ENCODE measurements at places on chromosomes 5 and 9. TPM values are rescaled to one million over a fixed set of nuclear protein-coding genes. Genes with fewer than 3 reads are reported as not detected.

The CDX1 gene
- 0.16 TPM for total RNA-seq

DNA sequence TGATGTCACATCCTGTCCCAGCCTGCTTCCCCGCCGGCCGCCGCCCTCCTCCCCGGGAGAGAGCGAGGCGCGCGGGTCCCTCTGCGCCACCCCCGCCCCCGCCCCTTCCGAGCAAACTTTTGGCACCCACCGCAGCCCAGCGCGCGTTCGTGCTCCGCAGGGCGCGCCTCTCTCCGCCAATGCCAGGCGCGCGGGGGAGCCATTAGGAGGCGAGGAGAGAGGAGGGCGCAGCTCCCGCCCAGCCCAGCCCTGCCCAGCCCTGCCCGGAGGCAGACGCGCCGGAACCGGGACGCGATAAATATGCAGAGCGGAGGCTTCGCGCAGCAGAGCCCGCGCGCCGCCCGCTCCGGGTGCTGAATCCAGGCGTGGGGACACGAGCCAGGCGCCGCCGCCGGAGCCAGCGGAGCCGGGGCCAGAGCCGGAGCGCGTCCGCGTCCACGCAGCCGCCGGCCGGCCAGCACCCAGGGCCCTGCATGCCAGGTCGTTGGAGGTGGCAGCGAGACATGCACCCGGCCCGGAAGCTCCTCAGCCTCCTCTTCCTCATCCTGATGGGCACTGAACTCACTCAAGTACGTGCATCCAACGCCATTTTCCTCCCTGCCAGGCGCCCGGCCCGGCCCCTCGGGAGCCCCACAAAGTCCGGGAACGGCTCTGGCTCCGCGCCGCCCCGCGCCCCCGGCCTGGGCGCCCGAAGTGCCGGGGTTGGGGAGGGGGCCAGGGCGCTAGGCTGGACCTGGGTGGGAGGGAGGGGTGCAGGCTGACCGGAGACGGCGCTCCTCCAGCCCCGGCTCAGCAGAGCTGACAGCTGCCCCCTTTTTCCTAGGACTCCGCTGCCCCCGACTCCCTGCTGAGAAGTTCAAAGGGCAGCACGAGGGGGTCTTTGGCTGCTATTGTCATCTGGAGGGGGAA, 12.0 kb upstream of the OLFM1 start:
- peak; percentile 78 for DNase-seq

DNA sequence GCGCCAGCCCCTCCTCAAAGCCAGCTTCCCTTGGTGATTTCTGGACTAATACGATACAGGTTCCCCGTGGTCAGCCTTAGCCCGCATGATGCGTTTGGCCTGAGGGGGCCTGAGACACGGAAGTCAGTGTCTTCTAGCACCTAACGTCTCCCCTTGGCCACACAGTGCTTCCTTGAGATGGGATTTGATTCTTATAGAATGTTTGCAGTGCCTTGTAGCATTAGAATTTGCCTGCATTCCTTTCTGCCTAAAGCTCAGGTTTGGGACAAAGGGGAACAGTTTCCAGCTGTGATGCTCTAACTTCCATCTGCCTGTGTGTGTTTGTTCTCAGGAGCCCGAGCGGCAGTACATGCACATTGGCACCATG, 34.4 kb downstream of the CFAP90 start:
- DNase-seq, result peak; percentile 33

DNA sequence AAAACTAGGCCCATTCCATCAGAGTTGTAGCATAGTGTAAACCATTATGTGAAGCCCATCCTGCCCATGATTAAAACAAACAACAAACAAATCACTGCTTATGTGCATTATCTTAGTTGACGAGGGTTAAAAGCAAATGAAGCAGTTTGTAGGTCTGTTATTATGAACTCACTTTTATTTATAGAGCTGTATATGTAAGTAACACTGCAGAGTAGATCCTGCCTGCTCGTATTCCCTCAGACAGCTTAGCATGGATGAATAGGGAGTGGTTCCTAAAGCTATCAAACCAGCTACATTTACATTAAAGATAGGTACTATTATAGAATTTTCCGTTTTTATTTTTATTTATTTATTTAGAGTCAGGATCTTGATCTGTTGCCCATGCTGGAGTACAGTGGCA, 112.6 kb downstream of the GDNF start:
- no peak for DNase-seq

DNA sequence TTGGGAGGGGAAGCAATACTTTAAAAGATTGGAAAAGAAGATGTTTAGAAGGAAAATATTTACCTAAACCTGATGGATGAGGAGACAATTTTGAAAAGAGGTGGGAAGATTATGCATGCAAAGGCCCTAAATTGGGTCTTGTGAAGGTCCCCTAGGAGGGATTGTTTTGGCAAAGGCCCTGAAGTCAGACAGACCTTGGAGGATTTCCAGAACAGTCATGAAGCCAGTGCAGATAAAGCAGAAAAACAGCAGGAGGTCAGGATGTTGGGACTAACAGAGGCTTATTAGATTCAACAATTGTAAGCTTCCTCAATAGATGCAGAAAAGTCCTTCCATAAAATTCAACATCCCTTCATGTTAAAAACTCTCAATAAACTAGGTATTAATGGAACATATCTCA, 361.0 kb upstream of the CDH6 start:
- no peak for DNase-seq

- DNase-seq, result peak; percentile 90
These were observed 24.0 kb downstream of the DCTN4 start for GRCh38 chr5:150734579-150735384.

GRCh38 chr9:86324308-86324707, 29.9 kb downstream of the TUT7 start:
- no peak for DNase-seq

- no peak for DNase-seq
These were observed 145.3 kb downstream of the PLK2 start for GRCh38 chr5:58314356-58315210.

DNA sequence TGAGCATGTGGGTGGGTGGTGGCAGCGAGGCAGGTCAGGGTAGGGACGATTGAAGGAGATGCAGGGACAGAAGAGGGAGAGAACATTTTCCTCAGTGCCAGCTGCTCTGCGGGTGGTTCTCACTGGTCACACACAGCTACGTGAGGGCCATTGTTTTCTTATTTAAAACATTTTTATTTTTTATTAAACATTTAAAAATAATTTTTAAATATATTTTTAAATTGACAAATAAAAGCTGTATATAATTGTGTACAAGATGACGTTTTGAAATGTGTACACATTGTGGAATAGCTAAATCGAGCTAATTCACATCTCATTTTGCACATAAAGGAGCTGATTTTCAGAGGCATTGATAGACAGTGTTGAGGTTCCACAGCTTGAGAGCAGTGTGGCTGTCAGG, 14.0 kb downstream of the FAM240B start:
- DNase-seq, result no peak

The SOX30 gene
- total RNA-seq, result 0.13 TPM

- DNase-seq, result no peak
These were observed 25.8 kb upstream of the EFNA5 start for GRCh38 chr5:107696498-107696897.

GRCh38 chr9:72599874-72600534, 78.6 kb downstream of the TMC1 start:
- DNase-seq, result no peak

GRCh38 chr5:176948458-176948857, 49.3 kb upstream of the HK3 start:
- no peak for DNase-seq

- no peak for DNase-seq
These were observed 208.0 kb upstream of the ARRDC3 start for GRCh38 chr5:91591076-91591475.

DNA sequence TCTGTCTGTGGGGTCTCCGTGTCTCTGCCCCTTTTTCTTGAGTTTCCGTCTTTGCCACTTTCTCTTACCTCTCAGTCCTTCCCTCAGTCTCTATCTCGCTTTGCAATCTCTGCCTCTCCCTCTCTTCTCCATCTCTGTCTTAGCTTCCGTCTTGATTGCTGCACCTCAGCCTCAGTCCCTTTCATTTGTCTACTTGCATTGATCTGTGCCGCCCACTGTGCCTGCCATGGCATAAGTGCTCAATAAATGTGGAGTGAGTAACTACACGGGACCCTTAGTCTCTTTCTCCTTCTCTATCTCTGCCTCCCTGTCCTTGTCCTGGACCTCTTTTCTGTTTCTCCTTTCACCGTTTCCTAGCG, 6.6 kb downstream of the PCDHGC5 start:
- no peak for DNase-seq

- no peak for DNase-seq
These were observed 37.6 kb downstream of the C9orf57 start for GRCh38 chr9:72022841-72023240.

The IFNA7 gene
- total RNA-seq, result not detected

The PCDHA12 gene
- total RNA-seq, result 0.05 TPM

GRCh38 chr5:16934123-16934522, 2.0 kb downstream of the MYO10 start:
- no peak for DNase-seq

DNA sequence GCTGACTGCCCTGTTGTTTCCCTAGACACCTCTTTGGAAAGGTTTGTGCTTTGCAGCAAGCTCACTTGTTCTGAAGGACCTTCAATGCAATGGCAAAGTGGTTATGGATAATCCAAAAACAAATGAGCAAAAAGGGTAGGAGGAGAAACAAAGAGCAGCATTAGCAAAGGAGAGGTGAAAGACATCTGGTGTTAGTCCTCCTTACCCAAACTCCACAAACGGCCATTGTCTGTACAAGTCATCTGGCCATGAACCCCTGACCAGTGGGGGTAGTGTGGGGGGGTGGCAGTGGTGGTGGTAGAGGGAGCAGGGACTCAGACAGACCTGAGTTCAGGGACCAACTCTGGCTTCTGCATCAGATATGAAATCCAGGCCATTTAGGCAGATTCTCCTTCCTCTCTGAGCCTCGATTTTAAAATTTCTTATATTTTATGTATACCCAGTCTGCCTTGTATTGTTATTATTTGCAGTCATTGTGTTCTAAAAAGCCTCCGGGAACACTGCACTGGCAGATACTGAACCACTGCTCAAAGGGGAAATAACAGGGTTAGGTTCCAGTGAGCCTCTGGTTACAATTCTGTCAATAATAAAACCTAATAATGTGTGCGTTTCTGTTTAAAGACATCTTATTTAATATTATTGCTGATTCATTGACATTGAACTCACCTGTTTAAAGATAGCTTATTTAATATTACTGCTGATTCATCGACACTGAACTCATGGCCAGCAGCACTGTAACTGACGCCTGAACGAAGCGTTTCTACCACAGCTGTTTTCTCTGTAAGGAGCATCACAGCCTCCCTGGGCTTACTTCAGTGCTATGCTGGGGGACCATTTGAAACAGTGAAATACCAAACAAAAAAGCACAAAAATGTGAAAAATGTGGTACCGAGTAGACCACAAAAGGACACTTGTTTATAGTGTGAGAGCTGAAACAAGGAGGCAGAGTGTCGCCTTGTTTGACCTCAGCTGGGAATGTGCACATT, 156.0 kb downstream of the SEC61B start:
- DNase-seq, result no peak

DNA sequence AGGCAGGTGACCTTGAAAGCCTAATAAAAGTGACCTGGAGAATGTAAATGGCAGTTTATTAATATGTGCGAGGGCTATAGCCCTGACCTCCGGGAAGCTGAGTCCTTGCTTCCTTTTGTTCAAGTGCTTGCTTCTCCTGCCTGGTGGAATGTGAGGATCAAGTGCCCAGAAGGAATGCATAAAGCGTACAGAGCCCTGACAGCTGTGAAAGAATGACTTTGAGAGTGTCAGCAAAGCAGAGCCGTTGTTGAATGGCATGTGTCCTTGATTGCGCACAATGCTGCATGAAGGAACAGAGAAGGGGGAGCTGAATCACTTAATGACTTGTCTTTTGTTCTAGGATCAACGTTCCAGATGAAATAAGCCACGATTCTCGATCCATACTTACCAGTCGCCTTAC, 133.0 kb downstream of the SLF1 start:
- DNase-seq, result no peak

The F12 gene
- total RNA-seq, result not detected

GRCh38 chr5:5323551-5323950, 98.9 kb upstream of the ICE1 start:
- peak; percentile 1 for DNase-seq

DNA sequence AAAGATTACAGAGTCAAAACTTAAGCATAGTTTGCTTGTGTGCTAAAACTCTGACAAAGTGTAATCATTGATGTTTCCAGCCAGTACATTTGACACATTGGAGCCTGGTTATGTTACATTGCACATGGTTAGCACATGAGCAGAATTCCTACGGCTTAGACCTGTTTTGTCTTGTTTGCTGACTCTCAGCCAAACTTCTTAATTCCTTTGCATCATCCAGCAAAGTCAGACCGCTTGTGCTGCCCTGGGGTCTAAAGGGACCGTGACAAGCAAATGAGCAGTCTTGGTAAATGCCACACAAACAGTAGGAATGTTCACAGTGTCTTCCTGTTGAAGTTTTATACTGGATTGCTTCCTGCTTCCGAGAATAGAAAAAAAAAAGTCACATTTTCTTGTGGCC, 72.0 kb upstream of the ENTREP1 start:
- no peak for DNase-seq

DNA sequence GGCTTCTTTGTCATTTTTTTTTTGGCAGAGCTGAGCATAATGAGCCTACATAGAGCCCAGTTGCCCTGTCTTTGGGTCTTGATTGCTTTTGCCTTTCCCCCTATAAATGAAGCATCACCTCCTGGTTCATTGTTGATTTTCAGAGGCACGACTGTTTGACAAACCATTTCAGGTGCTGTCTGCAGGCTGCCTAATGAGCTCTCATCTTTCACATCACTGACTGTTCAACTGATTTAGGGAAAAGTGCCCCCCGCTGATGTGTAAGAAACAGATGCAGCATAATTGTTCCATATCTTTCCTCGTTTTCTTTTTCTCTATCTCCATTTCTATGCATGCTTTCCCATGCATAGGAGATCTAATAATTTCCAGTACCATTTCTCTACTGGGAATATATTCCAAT, 338.6 kb downstream of the TMEM38B start:
- DNase-seq, result no peak

The PCDHGA9 gene
- 9.6 TPM for total RNA-seq

The ZNF79 gene
- 5.5 TPM for total RNA-seq

- no peak for DNase-seq
These were observed 20.8 kb downstream of the ACER2 start for GRCh38 chr9:19429595-19429994.

The C9orf153 gene
- not detected for total RNA-seq

GRCh38 chr5:106080535-106080934, 1590.2 kb downstream of the EFNA5 start:
- DNase-seq, result no peak

The JADE2 gene
- total RNA-seq, result 25.7 TPM

DNA sequence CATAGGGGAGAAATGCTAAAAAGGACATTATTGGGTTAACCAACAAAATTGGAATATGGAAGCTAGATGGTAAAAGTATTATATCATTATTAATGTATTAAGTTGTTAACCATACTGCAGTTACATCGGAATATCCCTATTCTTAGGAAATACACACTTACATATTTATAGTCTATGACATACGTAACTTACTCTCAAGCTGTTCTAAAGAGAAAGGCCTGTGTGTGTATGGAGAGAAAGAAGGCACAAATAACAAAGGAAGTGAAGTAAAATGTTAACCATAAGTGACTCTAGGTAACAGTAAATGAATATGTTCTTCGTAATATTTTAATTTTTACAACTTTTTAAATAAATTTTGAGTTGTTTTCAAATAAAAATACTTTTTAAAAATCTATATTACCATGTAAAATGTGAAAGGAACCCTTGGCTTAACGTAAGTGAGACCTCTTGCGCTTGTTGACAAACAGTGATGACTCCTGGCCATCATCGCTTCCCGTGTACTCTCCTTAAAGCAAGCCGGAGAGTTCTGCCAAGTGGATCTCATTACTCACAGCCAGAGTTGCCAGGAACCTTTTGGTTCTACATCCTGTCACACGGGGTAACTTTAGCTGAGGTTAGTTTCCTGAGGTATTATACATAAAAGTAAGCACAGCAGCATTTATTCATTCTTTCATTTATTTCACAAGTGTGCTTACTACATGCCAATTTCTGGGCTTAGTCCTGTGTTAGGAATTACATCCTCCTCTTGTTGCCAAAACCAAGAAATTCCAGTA, 165.4 kb downstream of the EPB41L4A start:
- DNase-seq, result no peak
